Stimulated activated naive CD8-positive, alpha-beta T cell treated with anti-CD3 and anti-CD28 coated beads, Interleukin-15, amount 100 ng/mL, for 72 hours (primary cell): ENCODE measurements at places on chromosomes 1 and 21.

DNA sequence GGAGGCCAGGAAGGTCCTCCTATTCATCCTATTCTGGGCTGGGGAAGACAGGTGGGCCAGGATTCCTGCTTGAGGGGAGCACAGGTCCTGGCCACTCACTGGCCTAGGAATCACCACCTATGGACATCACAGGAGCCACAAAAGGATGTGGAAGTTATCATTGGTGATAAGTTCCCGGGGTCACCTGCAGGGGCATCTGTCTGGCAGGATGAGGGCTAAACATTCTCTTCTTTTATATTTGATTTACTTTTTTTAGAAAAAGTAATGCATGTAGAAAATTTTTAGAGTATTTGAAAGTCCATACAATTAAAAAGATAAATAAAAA, 33.2 kb upstream of the KIAA0040 start:
- DNase-seq = no peak

DNA sequence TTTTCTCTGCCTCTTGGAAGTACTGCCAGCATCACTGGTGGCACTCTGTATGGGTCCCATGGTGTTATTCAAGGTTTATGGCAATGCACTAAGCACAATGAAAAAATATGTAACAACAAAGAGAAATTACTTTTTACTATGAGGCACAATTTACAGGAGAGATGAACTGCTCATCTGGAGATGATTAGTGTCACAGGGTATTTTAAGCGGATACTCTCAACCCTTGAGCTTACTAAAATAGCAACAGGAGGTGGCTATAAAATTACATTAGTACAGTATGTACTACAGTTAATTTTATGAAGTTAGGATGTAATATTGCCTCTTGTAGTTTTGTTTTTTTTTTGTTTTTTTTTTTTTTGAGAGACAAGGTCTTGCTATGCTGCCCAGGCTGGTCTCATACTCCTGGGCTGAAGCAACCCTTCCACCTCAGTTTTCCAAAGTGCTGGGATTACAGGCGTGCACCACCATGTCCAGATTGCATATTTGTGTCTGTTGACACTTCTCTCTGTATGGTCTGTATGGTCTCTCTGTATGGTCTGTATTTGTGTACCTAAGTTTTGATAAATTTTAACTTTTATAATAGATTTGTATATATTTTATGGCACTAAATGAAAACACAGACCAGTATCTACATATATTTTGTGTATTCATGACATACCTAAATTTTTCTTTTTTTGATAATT, 175.6 kb upstream of the HP1BP3 start:
- DNase-seq = no peak

- DNase-seq = no peak
Observed at GRCh38 chr1:59108481-59109317, 188.2 kb upstream of the FGGY start.

DNA sequence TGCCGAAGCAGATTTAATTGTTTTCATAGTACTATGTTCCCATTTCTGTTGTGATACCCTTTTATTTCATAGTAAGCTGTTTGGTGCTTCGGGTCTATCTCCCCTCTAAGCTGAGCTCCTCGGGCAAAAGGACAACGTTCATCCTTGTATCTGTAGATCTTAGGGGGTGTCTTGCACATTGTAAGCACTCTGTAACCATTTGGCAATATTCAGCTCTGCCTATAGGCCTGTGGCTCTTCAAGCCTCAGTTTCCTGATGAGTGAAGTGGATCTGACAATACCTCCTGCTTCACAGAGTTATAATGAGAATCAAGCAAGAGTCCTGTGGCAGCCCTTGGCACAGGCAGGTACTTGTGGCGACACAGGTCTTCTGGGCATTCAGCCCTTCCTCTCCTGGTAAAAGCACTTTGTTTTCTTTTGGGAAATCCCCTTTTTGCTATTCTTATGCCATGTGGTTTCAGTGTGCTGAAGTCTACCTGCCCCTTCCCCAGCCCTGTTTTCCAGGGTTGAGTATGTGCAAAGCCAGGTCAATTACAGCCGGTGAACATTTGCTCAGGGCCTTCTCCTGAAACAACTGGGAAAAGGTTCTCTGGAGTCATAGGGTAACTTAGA, 8.5 kb upstream of the EXO1 start:
- no peak for DNase-seq

DNA sequence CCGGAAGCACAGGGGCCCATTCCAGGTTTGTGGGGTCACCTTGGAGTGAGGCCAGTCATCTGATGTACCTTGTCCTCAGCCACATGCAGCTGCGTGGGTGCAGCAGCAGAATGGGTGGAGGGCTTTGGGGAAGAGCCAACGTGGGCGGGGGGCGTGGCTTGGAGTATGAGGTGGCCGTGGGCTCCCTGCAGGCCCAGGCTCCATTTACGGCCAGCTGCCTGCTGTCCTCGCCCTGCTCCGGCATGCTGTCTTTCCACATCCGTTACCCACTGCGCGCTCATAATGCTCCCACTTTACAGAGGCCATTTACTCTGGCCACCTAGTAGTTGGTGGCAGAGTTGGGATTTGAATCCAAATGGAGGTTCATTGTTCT, 27.8 kb upstream of the TINAGL1 start:
- DNase-seq = no peak

GRCh38 chr21:42122808-42123207, 51.7 kb downstream of the UMODL1 start:
- DNase-seq = no peak

- DNase-seq = no peak
Observed at GRCh38 chr1:234912548-234913277, 215.9 kb downstream of the TOMM20 start.

DNA sequence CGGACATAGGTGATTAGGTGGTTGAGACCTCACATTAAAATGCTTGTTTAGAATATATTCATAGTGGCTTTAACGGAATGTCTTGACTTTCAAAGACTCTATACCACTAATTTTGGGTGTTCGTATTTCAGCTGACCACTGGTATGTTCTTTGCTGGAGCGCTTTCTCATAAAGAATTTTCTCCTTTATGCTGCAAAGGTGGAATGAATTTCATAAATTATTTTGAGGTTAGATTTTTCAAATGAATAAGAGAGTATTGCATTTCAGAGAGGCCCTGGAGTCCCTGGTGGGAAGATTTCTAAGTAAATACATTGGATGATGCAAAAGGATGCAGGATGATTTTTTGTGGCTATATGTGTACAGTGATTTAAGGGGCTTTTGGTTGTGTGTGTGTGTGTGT, 55.8 kb downstream of the HUNK start:
- DNase-seq = no peak

DNA sequence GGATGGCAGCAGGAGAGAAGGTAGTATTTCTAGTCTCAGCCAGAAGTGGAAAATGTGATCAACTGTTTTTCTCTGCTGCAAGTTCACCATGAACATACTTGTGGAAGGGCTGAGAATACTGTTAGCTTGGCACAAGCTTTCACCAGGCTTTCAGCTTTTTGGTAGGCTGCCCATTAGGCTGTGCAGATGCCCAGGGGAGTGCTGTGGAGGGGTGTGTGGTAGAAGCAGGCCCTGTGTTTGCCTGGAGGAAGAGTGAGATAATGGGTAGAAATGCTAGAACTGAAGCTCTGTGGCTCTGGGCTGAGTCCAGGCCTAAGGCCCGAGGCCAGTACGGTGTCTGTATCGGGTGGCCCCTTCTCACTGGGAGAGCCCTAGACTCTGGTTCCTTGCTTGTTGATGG, 9.8 kb downstream of the DNAJC6 start:
- no peak for DNase-seq

GRCh38 chr1:206896261-206896660, 982 bp upstream of the IL24 start:
- no peak for DNase-seq

GRCh38 chr1:172499636-172500141, 33.3 kb upstream of the SUCO start:
- DNase-seq = no peak

GRCh38 chr1:43427941-43428340, 25.8 kb downstream of the HYI start:
- no peak for DNase-seq

DNA sequence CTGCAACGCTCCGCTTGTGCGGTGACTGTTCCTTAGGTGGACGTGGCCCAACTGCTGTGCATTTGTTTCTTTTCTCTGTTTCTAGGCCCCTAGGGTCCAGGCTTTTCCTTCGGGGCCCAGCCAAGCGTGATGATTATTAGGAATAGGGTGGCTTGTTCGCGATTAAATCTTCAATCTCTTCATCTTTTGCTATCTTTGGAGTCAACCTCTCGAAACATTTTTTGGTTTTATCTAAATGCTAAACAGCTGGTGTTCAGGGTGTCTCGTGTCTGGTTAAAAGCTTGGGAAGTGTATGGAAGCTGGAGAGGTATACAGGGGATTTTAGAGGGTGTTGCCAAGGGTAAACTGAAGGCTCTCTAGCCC, 844 bp upstream of the PLD5 start:
- DNase-seq = no peak

DNA sequence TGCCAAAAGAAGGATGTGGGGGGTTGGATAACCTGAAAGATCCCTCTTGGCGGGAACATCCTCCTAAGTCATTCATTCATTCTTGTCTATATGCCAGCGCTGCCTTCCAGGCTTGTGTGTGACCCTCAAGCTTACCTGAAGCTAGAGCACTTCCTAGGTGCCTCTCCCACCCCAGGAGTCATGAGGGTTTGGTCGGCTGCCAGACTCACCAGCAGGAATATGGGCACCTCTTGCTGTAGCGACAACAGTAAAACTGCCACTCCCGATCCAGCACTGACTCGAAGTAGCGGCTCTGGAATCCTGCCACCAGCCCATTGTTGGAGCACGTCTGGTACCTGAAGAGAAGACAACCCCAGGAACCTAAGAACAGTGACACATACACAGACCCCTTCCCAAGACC, 15.0 kb downstream of the DPT start:
- no peak for DNase-seq

DNA sequence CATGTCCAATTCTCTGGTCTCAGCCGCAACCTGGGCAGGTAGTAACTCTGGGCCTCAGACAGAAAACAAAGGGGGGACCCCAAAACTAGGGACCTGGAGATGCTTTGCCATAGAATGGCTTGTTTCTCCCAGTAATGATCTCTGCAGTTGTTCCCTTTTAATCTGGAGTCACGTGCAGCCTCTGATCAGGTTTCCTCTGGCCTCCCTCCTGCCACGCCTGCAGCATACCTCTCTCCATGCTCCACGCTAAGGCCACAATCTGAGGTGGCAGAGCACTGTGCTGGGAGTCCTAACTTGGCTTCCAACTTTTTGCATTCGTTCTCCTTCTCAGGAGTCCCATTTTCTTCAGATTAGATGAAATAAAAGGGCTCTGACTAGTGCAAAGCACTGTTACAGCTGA, 1.9 kb downstream of the PABPC4 start:
- DNase-seq = no peak

- DNase-seq = no peak
Observed at GRCh38 chr1:1628754-1629429, 3.1 kb upstream of the MMP23B start.

GRCh38 chr1:111706921-111707320, 32.3 kb downstream of the INKA2 start:
- DNase-seq = no peak

GRCh38 chr21:37259426-37259825, 7.7 kb downstream of the VPS26C start:
- DNase-seq = no peak

DNA sequence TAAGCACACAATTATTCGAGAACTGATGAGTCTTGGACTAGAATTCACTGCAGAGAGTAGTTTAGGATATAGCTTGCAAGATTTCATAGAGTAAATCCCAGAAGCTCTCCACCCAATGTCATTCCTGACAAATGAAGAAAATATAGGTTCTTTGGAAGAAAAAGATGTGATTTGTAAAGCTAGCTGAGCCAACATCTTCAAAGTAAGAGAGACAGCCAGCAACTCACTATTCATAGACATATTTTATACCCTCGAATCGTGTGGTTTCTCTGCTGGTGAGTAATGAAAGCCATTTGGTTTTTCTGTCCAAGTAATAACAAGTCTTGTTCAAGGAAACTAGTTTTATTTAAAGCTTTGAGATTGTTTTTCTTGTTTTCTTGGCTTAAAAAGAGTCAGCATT, 165.7 kb upstream of the SYT6 start:
- no peak for DNase-seq

DNA sequence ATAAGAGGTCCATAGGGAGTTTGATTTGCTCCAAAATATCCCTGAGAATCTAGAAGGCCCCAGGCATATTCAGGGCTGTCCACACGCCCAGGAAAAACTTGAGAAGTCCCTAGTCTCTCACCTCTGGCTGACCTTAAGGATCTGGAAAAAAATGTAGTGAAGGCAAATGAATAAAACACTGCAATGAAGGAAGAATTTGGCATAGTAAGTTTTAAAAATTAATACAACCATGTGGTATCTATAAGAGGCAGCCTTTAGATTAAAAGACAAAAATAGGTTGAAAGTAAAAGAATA, 91.3 kb downstream of the COLGALT2 start:
- DNase-seq = no peak

- no peak for DNase-seq
Observed at GRCh38 chr1:18325136-18325535, 155.6 kb upstream of the KLHDC7A start.

- no peak for DNase-seq
Observed at GRCh38 chr21:34037009-34037795, 36.2 kb upstream of the MRPS6 start.

- no peak for DNase-seq
Observed at GRCh38 chr1:220164116-220164515, 70.2 kb downstream of the IARS2 start.

GRCh38 chr21:27772816-27773215, 805.9 kb upstream of the ADAMTS5 start:
- no peak for DNase-seq

DNA sequence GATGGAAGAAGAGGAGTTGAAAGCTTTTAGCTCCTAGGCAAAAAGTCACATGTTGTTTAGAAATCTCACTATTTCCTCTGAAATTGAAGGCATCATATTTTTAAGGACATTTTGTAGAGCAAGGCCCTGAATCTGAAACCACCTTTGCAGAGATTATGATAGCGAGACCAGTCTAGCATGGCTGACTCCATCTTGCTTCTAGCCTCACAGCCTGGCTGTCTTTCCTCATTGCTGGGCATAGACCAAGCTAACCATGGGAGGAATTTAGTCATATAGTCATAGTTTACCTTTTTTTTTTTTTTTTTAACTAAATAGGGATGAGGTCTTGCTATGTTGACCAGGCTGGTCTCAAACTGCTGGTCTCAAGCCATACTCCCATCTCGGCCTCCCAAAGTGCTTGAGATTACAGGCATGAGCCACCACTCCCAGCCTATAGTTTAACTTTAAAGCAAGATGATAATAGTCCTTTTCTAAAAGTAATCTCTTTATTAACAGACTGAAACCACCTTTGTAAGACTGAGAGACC, 42.2 kb upstream of the ZNF326 start:
- DNase-seq = no peak

- DNase-seq = no peak
Observed at GRCh38 chr1:72847651-72848050, 565.3 kb upstream of the NEGR1 start.

- DNase-seq = no peak
Observed at GRCh38 chr1:228891272-228892034, 156.2 kb downstream of the RHOU start.

GRCh38 chr1:12756273-12756672, 10.3 kb downstream of the CFAP107 start:
- no peak for DNase-seq

DNA sequence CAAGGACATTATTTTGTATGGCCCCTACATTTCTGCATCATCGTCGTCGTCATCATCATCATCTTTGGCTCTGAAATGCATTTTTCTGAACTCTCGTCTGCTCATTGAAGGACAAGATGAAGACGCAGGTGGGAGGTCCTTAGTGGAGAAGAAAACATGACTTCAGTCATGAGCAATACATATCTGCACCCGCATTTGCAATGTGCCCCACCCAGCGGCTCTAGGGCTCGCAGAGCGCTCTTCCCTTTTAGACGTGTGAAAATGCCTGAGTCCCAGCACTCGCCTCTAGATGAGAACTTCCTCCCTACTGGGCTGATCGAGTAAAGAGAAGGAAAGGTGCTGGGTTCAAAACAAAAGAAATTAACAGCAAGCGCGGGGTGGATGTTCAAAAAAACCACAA, 10.1 kb downstream of the C1orf174 start:
- DNase-seq = no peak
